OCI-LY7 (cell line): ENCODE measurements at places on chromosomes 3 and 15. TPM values are rescaled to one million over a fixed set of nuclear protein-coding genes. Genes with fewer than 3 reads are reported as not detected.

GRCh38 chr3:12840591-12841148, 695 bp downstream of the RPL32 start:
- DNase-seq, result peak; percentile 63

- DNase-seq, result no peak
Observed at GRCh38 chr3:112319516-112320276, 13.3 kb upstream of the CD200 start.

DNA sequence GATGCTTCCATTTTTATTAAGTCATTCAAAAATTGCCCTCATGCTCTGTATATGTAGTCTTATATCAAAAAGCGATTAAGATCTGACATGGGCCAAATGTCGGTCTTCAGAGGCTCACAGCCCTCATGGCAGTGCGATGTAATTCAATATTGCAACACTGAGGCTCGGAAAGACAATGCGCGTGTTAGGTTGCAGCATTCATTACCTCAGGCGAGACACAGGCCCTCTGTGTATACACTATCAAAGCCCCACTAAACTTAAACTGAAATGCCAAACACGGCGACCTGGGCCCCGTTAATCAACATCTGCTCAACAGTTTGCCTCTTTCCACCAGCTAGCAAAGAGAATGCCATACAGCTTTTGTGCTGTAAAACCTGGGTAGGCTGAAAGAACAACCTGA, 413.4 kb downstream of the ERC2 start:
- no peak for DNase-seq

DNA sequence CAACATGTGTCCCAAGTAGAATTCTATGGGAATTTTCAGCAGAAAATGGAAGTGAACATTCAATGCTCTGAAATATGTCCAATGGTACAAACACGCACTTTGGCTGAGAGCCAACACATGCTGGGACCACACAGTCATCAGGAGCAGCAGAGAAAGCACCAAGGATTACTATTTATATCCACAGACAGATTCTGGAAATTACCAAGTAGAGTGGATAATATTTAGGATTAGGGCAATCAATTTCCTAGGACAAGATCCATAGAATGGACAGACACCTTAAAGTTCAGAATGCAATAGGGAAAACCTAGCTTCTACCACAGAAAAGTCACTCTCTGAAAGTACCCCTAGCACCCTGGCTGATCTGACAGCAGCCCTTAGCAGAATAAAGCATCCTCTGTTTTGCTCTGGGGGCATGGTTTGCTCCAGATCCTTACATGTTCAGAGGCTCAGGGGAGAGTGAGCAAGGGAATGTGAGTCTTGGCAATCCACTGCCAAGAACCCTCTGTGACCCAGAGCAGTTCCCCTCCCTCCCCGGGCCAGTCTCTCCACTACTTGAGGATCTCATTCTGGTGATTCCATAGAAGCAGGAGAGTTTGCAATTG, 206.0 kb upstream of the WNT5A start:
- no peak for DNase-seq

DNA sequence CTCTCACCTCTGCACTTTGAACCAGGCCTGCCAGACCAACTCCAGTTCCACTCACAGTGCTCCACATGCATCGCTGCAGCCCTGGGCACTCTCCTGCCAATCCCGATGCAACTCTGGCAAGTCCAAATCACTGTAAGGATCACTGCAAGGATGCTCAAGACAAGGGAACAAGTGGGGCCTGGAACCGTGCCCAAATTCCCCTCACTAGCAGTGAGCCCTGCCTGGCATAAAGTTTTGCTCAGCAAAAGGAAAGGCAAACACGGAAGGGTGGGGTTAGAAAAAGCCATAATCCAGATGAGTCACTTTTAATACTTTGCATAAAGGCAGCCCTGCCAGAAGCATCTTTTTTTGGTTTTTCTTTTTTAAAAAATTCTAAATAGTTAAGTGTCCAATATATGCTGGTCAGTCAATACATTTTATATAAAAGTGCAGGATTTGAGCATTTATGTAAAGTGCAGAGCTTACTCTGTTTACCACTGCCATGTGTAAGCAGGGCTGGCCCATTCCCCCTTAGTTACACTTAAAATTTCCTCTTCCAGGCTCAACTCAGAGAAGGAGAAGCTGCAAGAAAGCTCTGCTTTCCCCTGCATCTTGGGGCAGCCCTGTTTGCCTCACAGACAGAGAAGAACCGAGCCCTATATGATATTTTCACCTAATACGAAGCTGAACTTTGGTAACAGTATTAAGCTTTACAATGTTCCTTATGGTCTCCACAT, 102.2 kb downstream of the CD47 start:
- no peak for DNase-seq

DNA sequence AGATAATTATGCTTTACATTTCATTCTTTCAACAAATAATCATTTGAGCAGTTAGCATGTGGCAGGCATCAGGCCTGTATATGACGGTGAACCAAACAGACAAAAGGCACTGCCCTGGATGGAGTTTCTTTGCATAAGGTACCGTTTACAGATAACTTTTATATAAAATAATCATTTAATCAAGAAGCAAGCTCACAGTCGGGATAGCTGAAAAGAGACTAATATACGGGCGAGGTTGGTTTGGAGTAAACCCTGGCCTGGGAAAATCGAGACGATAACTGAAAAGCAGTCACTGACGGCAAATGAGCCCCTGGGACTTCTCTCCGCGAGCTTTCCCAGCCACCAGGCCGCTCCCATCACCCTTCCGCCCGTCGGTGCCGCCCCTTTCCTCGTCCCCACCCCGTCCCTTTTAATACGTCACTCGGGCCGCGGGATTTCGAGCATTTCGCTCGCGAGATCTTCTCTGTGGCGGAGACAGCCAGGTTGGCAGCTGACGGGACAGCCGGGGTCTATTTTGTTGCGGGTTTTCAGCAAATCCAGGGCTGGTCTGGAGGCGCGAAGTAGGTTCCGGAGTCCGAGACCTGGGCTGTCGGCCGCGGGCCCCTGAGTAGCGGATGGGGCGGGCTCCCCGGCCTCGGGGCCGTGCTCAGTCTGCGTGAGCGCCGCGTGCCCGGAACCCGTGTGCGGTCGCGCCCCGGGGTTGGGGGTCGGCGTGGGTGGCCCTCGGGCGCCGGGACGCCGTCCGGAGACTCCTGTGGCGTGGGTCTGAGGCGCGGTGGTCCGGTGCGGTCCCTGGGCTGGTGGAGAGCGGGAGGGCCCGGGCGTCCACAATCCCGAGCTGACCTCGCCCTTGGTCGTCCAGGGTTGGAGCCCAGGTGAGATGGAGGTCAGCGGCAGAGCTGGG, at the start of gene NMD3:
TSS of gene NMD3 (plus strand) at position 462 of the 904 bp plus-strand sequence. CDS start 703 bp downstream, outside the sequence.
- DNase-seq, result peak; percentile 94

GRCh38 chr3:89173546-89173945, 66.1 kb downstream of the EPHA3 start:
- DNase-seq, result no peak

Gene PTPRG
- 0.42 and 0.70 TPM in 2 replicates for total RNA-seq

Gene TUSC7
- total RNA-seq, result not detected in 2 replicates
